D721Med (cell line): ENCODE measurements at places on chromosomes 1 and 21.
A peak's percentile ranks its signal among the peaks of the same experiment; 100 is the strongest.

DNA sequence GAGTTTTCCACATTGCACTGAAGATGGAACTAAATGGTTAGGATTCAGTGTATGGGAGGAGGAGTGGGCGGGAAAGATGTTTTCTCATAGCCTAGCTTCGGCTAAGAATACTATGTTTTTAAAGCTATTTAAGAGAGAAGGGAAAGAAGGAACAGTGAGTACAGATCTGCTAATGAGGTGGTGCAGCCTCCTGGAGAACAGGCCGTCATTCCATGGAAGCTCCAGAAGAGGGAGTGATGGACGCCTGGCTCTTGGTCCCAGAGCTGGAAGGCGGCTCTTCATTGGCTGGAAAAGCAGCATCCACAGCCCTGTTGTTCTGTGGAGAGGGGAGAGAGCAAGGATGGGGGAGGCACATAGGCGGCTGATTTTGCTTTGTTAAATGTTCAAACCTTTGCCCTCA, 6.9 kb downstream of the CAMK1G start:
- no peak for DNase-seq

GRCh38 chr1:39275836-39276507, 71.5 kb downstream of the MACF1 start:
- DNase-seq: no peak

- no peak for DNase-seq
Observed at GRCh38 chr1:59393211-59394180, 96.6 kb downstream of the FGGY start.

DNA sequence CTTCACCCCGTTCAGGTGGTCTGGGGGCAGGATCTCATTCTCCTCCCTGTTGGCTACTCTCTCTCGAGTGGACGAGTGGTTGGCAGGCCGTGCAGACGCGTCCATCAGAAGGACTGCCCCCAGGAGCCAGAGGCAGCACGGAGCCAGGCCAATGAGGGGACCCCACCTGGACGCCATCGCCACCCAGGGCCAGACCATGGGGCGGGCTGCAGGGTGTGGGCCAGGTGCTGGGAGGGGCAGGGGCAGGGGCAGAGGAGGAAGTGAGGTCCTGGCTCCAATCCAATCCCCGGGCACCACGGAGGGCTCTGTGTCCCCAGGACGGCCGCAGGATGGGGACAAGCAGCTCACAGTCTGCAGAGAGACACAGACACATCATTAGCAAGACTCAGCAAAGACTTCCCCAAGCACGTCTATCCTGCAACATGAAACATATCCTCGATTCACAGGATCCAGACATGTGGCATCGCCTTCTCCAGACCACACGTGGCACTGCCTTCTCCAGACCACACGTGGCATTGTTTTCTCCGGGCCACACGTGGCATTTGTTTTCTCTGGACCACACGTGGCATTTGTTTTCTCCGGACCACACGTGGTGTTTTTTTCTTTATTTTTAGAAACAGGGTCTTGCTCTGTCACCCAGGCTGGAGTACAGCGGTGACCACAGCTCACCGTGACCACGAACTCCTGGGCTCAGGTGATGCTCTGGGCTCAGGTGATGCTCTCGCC, 3.0 kb downstream of the SDF4 start:
- no peak for DNase-seq

GRCh38 chr1:155202198-155202597, 5.5 kb downstream of the THBS3 start:
- DNase-seq: peak; percentile 13

GRCh38 chr1:19488136-19488535, 2.8 kb upstream of the CAPZB start:
- DNase-seq: no peak

GRCh38 chr1:179007233-179007632, 18.5 kb upstream of the FAM20B start:
- no peak for DNase-seq

GRCh38 chr1:109802136-109802900, 38.6 kb upstream of the EPS8L3 start:
- DNase-seq: no peak

GRCh38 chr1:229059671-229060539, 211.0 kb upstream of the RAB4A start:
- no peak for DNase-seq

DNA sequence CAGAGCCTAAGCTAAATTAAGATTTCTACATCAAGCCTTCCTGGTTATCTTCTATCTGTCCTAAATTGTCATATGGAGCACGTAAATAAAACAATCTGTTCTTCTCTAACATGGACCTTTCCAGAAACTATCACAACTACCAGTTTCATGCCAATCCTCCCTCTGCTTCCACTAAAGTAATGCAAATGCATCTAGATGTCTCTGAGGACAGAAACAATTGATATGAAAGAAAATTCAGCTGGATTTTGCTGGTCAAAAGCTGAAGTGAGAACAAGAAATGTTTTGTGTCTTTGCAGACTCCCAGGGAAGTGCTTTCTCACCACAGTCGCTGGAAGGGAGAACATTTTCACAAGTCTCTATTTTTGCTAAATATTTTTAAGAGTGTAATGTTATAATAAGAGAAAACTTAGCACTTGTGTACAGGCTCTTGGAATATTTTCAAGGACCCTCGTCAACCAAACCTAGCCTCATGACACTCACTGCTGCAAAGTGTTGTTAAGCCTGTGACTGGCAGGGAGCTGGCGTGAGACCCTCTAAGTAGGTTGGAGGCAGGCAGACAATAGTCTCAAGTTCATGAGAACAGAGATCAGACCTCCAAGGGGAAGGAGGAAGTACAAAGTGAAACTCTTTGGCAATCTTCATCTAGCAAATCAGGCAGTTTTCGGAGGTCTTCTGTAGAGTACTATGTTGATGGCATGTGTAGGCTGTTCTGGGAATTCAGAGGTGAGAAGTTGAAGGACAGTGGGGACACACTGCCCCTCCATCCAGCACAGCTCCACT, 38.8 kb downstream of the DNASE2B start:
- no peak for DNase-seq

DNA sequence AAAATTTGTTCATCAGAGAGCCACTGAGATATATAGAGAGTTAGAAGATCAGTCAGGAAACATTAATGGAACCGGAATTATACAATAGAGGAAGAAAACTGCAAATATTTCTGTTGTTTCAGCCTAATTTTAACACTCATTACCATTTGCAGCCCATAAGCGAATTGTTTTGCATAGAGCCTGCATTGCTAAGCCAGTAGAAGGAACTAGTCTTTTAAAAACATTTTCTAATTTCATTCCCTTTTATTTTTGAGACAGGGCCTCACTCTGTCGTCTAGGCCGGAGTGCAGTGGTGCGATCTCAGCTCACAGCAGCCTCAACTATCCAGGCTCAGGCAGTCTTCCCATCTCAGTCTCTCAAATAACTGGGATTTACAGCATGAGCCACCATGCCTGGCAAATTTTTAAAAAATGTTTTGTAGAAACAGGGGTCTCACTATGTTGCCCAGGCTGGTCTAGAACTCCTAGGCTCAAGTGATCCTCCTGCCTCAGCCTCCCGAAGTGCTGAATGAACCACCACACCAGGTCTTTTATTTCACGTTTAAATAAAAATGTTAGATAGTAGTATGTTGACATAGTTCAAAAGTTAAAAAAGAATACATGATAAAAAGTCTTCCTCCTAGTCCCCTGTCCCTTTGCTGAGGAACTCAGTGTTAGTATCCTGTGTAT, 25.3 kb downstream of the MPZL1 start:
- no peak for DNase-seq

GRCh38 chr1:36871146-36871971, 163.0 kb downstream of the GRIK3 start:
- peak; percentile 73 for DNase-seq

DNA sequence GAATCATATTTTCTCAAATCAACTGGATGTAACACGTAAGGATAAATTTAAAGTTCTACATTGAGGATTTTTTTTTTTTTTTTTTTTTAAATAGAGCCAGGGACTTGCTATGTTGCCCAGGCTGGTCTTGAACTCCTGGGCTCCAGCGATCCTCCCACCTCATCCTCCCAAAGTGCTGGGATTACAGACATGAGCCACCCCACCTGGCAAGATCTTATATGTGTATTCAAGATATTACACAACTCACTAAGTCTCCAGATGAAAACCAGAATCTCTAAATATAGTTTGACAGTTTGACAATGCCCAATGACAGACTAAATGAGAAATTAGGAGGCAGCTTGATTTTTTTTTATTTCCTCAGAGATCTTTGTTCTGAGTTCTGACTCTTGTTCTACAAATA, 6.8 kb downstream of the YY1AP1 start:
- DNase-seq: no peak

DNA sequence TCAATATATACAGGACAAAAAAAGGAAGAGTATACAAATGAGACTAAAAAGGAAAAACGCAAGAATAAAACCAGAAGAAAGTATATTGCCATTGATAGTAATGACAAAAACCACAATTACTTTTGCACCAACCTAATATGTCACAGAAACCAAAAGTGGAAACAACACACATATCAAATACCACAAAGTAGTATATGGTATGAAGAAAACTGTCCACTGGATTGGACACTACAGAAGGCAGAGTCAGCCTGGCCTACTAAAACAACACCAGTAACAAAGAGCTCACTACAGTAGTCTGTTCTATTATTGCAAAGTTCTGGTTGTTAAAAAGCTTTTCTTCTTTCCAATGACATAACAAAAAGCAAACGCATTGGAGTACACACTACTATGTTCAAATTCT, 17.7 kb downstream of the TESK2 start:
- DNase-seq: no peak

- DNase-seq: no peak
Observed at GRCh38 chr1:165857046-165857801, 29.8 kb downstream of the UCK2 start.

DNA sequence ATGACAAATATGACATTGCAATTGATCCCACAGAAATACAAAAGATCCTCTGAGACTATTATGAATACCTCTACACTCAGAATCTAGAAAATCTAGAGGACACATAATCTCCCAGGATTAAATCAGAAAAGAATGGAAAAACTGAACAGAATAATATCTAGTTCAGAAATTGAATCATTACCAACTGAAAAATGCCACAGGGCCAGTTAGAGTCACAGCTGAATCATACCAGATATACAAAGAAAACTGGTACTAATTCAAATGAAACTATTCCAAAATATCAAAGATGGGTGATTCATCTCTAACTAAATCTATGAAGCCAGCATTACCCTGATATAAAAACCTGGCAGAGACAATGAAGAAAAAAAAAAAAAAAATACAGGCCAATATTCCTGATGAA, 149.3 kb downstream of the BRINP3 start:
- no peak for DNase-seq

GRCh38 chr1:108831225-108831624, 25.7 kb downstream of the AKNAD1 start:
- no peak for DNase-seq

- DNase-seq: no peak
Observed at GRCh38 chr1:58264462-58264861, 282.1 kb downstream of the OMA1 start.

GRCh38 chr1:109240158-109241152, 8.9 kb upstream of the CELSR2 start:
- DNase-seq: peak; percentile 28

- no peak for DNase-seq
Observed at GRCh38 chr1:197307551-197307950, 39.5 kb downstream of the CRB1 start.

DNA sequence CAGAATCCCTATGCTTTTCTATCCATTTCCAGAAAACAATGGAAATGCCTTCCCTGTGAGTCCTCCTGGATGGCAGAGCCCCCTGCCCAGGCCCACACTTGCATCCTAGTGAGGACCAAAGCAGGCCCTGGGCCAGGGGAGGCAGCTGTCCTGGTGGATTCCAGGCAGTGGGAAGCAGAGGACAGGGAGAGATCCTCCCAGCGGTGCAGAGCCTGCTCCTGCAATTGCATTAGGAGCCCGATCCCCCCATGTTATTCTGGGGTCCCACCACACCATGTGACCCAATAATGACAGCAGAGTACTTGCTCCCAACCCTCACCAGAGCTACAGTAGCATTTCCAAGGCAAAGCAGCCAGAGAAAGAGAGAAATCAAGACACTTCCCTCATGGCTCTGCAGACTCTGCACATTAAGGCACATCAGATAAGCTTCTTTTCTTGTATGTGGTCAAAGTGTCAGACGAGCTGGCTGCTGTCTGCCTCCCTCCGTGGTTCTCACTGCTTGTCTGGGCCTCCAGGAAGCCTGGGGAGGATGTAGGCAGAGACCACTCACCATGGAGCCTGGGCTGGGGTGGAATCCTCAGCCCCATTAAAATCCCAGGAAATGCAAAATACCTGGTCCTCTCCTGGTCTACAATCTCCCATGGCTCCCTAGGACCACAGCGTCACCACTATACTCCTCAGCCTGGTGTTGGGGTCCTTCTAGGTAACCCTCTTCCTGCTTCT, 54.9 kb upstream of the RUNX3 start:
- no peak for DNase-seq

DNA sequence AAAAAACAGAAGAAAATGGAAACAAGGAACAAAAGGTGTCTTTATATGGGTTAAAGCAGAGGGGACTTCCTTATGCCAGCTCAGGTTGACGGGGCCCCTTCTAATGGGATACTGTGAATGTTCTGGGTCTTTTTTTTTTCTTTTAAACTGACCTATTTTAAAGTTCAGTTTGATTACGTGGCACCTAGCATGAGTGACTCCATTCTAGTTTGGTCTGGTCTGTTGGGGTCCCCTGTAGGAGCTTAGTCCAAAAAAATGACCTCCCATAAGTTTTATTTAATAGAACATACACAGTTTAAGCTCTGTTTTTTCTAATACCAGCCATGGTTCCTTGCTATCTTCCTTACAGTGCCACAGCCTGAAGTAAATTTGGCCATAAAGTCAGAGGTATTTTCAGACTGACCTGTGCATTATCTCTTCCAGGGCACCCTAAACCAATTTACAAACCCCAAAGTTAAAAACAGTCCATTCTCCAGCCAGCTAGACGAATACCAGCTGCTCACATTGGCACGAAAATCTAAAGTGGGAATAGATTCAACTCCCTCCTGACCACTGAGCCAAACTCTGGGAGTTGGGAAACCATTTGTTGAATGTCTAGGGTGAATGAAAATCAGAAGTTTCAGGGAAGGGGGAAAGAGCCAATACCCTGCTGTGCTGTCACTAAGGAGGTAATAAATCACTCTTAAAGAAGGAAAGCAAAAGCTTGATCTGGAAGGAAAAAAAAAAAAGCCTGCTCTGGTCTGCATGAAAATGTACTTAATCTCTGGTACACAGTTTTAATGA, 42.4 kb downstream of the AKNAD1 start:
- no peak for DNase-seq

DNA sequence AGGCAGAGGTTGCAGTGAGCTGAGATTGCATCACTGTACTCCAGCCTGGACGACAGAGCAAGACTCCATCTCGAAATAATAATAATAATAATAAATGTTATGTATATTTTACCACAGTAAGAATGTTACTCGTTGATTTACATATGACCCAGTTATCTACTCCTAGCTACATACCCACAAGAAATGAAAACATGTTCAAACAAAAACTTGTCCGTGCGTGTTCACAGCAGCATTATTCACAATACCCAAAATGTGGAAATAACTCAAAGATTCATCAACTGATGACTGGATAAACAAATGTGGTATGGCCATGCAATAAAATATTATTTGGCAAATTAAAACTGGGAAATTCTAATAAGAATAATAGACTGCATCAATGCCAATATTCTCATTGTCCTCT, 31.7 kb upstream of the ENSA start:
- no peak for DNase-seq
